GM13977 (cell line): ENCODE measurements at places on chromosomes 5 and 9.

DNA sequence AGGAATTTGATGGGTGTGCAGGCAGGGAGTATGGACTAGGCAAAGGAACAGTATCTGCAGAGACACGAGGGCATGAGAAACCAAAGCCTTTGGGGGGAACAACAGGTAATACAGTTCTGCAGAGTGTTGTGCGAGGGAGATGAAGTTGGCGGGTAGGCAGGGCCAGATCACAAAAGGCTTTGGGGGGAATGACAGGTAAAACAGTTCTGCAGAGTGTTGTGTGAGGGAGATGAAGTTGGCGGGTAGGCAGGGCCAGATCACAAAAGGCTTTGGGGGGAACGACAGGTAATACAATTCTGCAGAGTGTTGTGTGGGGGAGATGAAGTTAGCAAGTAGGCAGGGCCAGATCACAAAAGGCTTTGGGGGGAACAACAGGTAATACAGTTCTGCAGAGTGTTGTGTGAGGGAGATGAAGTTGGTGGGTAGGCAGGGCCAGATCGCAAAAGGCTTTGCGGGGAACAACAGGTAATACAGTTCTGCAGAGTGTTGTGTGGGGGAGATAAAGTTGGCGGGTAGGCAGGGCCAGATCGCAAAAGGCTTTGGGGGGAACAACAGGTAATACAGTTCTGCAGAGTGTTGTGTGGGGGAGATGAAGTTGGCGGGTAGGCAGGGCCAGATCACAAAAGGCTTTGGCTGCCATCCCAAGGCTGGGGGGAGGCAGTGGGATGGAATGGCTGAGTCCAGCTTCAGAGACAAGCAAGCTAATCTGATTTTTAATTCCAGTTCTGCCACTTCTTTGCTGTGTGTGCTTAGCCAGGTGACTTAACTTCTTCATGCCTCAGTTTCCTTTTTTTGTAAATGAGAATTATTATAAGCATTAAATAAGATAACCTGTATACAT is 33.0 kb downstream of the FRMPD1 start:
- DNase-seq = no peak

DNA sequence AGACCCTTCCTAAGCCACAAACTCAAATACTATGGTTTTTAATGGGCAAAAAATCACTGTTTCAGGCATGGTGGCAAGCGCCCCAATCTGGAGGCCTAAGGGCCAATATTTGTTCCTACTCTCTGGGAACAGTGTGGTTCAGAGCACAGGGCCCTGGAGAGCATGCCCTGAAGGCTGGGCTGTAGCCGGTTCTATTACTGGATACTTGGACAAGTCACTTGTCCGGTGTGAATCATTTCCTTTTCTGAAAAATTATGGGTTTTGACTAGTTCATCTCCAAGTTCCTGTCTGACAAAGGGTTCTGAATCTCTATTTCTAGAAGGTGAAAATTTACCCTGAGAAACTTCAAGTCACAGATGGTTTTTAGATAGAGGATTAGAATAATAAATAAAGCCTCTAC is 75.0 kb downstream of the OTULIN start:
- no peak for DNase-seq

DNA sequence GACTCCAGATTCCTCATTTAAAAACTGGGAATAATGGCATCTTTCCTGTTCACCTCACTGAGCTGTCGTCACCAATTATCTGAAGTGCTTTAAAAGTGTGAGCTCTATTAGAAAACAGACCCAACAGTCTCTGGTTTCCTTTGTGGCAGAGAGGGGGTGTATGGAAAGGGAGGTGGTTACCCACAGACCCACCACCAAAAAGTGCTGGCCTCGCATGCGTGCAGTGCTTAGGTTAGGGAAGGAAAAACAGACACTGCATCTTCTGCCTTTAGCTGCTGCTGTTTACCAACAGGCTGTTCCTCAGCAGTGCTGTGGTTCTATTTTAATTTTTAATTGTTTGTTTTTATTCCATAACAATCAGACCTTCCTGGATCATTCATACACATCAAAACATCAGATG is 249.6 kb downstream of the PIK3R1 start:
- no peak for DNase-seq

- no peak for DNase-seq
Measured at GRCh38 chr5:66739021-66739420, 142.8 kb downstream of the MAST4 start.

- DNase-seq = no peak
Measured at GRCh38 chr9:4430432-4431261, 59.6 kb upstream of the SLC1A1 start.

- no peak for DNase-seq
Measured at GRCh38 chr9:18971909-18972308, 61.1 kb downstream of the SAXO1 start.

- no peak for DNase-seq
Measured at GRCh38 chr9:110776221-110776620, 107.6 kb downstream of the MUSK start.

- DNase-seq = no peak
Measured at GRCh38 chr5:68049053-68049713, 166.4 kb upstream of the PIK3R1 start.

DNA sequence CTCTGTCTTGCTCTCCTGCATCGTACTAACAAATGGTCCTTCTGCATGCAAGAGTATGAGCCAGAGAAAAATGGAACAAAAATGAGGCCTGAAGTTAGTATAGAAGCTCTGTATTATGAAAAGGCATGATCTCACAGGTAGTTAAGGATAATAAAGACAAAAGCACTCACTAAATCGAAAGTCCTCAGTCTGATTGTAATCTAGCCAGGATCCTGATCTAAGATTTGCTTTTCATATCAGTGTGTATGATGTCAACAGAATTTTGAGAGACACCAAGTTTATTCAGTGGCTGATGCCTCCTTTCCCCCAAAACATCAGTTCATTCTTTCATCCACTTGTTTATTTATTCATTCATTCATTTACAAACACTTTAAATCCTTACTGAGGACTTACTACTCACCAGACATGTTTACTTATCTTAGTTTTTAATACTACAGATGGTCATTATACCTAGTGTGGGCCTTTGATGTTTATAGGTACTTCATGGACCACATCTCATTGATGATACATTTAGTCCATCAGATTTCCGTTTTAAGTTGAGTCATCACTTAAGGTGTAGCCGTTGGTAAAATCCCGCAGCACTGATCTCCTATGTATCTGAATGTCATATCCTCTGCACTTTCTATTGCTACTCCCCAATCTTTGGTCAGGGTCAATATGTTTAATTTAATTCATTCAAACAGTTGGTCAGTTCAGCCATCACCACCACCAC is 105.2 kb upstream of the DHFR start:
- no peak for DNase-seq

GRCh38 chr5:10266137-10266536 is 16.1 kb downstream of the CCT5 start:
- DNase-seq = no peak

DNA sequence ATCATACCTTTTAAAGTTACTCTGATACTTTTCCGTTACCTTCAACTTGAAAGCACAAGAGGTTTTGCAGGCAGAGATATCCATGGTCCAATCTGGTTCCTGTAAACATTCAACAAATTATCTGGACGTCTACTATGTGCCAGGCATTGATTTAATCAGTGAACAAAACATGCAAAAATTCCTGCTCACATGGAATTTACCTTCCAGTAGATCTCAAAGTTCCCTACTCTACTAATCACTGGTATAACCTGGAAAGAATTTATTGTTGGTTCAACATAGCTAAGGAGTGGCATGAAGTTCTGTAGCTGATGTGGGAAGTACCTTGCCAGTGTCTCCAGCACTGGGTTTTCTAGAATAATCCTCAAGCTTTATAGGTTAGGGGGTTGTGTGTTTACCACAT is 9.8 kb downstream of the OCLN start:
- DNase-seq = no peak

GRCh38 chr5:178434851-178435250 is 155.3 kb downstream of the COL23A1 start:
- DNase-seq = no peak

GRCh38 chr9:110028676-110029075 is 179.3 kb downstream of the C9orf152 start:
- DNase-seq = no peak

DNA sequence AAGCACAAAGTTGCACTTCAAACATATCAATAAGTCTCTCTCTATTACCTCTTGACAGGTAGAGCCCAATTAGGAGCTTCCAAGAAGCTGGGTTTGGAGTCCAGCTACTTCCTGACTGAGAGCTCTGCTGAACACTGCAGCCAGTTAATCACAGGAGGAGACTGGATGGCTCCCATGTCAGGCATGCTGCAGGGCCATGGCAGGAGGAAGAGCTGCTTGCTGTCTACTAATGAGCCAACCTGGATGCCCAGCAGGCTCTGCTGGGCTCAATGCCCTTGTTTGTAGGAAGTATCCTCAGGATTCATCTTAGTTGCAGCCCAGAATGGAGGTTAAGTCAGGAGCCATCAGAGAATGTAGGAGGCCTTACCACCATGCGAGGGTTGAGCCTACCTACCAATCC is 91.9 kb downstream of the TMEM215 start:
- no peak for DNase-seq
